ENCODE measurements at places on chromosomes 16 and 17.
A peak's percentile ranks its signal among the peaks of the same experiment; 100 is the strongest.

- no peak for DNase-seq
These were observed 8.8 kb downstream of the TPSG1 start for GRCh38 chr16:1216296-1216619.

DNA sequence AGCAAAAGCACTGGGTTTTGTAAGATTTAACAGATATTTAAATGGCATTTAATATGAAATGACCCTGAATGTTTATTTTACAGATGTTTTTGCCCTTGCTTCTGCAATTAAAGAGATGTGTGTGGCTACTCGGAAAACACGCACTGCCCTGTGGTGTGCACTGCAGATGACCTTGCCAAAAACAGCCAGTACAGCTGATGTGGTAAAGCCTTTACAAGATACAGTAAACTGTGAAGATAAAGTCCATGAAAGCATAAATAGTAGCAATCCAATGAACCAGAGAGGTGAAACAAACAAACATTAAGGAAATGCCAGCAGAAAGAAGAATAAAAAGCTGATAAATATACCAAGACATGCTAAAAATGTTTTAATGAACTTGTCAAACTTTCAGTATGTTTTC lies 15.7 kb downstream of the CCDC43 start:
- DNase-seq = no peak

DNA sequence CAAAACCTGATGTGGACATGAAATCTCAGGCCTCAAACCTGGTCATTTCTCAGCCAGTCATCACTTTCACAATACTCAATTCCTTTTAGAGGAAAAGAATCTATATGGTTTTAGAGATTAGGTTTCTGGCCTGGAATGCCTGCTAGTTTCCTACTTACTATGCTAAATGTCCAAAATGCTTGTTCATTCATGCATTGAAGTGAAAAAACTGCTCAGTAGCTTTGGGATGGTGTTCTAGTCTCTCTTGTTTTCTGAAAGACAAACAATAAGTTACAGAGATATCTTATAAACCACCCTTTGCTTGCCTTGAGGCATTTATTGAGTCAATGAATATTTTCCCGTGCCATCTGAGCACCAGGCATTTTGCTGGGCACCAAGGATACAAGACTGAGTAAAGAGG lies 1146.5 kb upstream of the GOT2 start:
- no peak for DNase-seq

- no peak for DNase-seq
These were observed 858 bp upstream of the TELO2 start for GRCh38 chr16:1492082-1492922.

GRCh38 chr16:47660540-47660939 lies 199.4 kb downstream of the PHKB start:
- no peak for DNase-seq

DNA sequence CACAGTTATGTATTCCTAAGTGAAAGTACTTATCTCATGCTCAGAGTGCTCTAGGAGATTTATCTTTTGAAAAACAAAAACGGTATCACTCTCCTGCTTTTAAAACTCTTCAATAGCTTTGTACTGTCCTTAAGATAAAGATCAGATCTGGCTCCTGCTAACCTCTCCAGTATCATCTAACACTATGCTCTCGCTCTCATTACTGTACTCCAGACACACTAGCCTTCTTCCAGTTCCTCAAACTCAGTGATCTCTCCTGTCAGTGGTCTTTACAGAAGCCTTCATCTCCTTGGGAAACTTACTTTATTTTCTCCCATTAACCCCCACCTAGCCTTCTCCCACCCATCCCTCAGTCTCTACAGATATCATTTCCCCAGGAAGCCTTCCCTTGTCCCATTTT lies 10.1 kb downstream of the ULK2 start:
- DNase-seq = no peak

- no peak for DNase-seq
These were observed 17.4 kb downstream of the HS3ST3B1 start for GRCh38 chr17:14318109-14318917.

DNA sequence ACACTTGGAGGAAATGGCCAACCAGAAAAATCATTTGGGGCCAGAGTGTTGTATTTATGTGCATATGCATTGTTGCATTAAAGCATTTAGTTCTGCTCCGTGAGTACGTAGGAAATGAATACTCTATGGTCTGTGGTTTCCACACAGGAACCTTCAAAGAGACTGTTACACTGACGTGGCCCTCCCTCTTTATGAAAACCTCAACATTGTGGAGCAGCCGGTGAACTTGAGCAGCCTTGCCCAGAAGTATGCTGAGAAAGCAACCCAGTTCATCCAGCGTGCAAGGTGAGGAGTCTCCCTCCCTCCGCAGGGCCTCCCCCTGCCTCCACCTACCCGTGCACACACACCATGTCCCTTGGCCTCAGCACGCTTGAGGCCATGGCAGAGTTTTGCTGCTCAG lies 65.2 kb downstream of the ARSG start:
- DNase-seq = peak; percentile 31

- no peak for DNase-seq
These were observed 4.6 kb downstream of the CNGB1 start for GRCh38 chr16:57966204-57966771.

DNA sequence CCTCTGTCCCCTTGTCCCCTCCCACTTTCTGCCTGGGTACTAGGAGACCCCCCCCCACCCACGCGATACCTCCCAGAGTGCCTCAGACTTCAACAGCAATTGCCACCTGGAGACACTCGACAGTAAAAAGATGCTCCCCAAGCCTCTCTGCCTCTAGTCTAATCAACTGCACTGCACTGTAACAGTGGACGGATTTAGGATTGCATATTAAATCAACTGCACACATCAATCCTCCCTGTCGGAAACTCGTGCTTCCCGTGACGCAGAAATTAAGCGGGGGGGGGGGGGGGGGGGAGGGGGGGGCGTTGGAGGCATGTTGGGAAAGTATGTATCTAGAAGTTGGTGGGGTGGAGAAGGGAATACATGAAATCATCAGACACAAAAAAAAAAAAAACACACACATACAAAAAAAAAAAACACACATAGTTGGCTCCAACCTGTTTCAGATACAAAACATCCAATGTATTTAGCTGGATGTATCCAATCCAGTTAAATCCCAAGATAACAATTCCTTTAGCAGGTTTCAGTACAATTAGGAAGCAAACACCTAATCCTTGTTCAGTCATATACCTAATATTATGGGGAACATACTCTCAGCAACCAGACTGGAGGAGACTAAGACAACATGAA lies 29.7 kb downstream of the FAM222B start:
- no peak for DNase-seq

All from activated T-helper 1 cell treated with anti-CD3 and anti-CD28 coated beads, Interleukin-2, amount 50 U/mL, for 16 hours (primary cell).